ENCODE measurements at places on chromosomes 4 and X.
A peak's percentile ranks its signal among the peaks of the same experiment; 100 is the strongest.

- peak; percentile 2 for DNase-seq
Measured at GRCh38 chrX:135170877-135171519, at the start of gene CT55. Gene CT55, minus strand, starts transcription at chrX:135171398. Its CDS starts 227 bp downstream, at chrX:135171171.

- no peak for DNase-seq
Measured at GRCh38 chr4:102316585-102316984, 28.7 kb downstream of the SLC39A8 start.

GRCh38 chr4:94852616-94853015 lies 94.9 kb downstream of the BMPR1B start:
- DNase-seq, result no peak

- DNase-seq, result no peak
Measured at GRCh38 chrX:15645266-15645665, 19.3 kb downstream of the CLTRN start.

GRCh38 chr4:100493756-100494155 lies 24.1 kb downstream of the EMCN start:
- DNase-seq, result no peak

- no peak for DNase-seq
Measured at GRCh38 chr4:185023471-185023870, 5.2 kb downstream of the HELT start.

- DNase-seq, result peak; percentile 54
Measured at GRCh38 chr4:139655116-139655515, 10.5 kb upstream of the MGST2 start.

DNA sequence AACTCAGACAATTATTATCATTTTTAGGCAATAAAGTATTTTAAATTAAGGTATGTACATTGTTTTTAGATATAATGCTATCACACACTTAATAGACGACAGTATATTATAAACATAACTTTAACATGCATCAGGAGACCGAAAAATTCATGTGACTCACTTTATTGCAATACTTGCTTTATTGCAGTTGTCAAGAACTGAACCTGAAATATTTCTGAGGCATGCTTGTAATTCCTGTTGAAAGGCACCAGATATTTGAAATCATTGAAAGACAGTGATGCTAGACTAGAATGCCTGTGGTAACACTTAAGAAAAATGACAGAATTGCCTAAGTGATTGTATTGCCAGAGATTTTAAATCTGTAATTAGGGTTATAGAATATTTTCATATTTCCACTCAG lies 175.6 kb upstream of the MAGEB2 start:
- no peak for DNase-seq

DNA sequence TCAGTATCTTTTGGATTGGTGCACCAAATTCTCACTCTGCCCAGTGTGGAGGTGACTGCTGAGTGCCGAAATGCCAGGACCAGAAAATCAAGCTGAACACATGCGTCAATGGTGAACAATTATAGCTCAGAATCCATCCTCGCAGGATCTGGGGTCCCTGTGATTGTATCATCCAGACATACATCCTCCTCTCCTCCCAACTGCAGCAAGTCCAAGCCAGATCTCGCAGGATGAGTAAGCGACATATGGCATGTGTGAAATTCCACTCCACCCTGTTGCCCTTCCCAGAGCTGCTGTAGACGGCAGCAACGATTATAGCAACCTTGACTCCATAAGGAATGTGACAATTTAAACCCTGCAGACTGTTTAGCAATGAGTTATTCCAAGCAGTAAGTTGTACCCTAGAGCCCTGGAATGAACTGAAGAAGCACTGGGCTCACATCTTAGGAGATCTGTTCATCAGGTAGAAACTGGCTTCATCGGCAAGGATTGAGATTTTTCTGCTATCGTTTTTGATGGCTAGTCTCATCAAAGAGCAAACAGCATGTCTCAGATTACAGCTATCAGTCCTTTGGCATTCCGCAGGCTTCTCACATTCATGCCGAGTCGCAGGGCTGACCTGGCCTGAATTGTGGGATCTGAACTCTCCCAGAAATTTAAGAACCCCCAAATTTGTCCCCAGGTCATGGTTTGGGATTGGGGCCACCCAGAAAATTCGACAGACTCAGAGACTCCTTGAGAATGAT lies 35.5 kb upstream of the SORBS2 start:
- DNase-seq, result peak; percentile 31

GRCh38 chrX:97326456-97326855 lies 442.7 kb downstream of the RPA4 start:
- DNase-seq, result no peak

DNA sequence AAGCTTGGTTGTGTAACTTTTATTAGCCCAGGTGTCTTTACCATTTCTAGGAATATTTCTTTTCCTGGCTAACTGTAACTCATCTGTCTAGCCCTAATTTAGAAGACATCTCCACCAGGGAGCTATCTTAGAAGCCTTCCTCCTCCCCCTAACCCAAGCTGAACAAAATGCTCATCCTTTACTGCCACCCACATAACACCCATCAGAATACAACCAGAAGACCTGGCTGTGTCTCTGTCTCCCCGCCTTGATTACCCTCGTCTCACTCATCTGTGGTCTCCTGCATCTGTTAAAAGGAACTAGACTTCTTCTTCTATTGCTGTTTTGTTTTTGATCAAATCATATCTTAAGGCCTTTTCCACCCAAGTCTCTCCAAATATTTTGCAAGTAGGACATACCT lies 4.8 kb upstream of the TMEM154 start:
- no peak for DNase-seq

GRCh38 chr4:127181001-127181400 lies 451.8 kb upstream of the INTU start:
- DNase-seq, result no peak

DNA sequence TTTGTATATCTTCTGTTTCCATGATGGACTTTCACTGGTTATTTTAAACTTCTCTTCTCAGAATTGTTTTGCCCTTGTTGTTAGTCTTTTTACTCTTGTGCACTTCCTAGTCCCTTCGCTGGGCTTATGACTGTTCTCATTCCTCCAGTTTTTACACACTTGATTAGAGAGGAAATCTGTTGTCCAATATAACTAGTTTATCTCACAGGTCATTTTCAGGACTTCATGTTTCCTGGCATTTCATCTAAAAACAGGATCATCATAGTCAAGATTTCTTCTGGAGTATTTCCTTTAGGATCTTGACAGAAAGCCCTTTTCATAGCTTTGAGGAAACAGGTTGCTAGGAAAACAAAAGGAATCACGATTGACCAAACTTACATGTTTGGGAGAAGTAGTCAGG lies 3.0 kb downstream of the FNIP2 start:
- no peak for DNase-seq

DNA sequence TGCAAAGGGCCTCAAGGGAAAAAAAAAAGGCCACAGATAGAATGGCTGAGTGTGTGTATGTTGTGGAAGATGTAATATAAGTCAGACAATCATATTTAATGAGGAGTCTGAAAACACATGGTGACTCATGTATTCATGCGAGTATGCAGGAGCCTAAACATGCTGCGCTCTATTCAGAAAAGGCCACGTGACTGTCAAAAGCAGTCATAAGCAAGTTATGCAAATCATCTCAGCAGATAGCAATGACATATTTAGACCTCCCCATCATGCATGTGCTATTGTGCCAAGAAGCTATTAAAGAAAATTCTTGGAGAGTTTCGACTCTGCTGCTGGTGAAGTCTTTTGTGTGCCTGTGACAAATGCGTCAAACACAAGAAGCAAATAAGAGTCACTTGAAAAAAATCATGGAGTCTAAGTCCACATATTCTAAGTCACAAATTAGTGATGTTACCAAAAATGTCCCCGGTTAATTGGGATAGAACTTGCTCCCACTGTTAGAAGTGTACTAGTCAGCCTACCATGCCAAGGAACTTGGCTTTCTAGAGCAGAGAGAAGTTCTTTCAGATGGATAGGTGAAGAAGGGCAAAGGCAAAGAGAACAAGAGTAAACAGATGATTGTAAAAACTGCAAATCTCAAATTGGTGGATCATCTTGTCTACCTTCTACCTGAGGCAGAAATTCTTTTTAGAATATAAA lies 5.0 kb downstream of the LNX1 start:
- no peak for DNase-seq

DNA sequence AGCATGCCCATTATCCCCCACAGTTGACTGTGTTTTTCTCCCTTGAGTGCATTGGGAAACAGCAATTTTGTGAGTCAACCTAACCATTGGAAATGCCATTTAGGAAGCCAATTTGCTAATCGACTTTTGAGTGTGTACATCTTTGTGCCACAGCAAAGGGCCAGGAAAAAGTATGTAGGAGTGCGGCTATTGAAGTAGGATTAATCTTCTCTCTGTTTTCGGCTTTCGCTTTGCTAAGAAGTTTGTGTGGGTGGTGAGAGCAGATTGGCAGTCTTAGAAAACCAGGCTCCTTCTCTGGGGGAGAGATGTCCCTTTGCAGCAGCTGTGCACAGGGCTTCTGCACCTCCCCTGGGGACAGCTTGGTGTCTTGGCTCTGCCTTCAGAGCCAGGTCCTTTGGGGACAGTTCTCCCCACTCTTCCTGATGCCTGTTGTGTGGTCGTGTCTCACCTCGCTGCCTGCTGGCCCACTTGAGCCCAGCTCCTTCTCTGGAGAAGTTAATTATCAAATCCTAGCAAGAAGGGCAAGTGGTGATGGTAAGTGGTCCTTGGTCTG lies 74.5 kb downstream of the GEMIN8 start:
- no peak for DNase-seq

DNA sequence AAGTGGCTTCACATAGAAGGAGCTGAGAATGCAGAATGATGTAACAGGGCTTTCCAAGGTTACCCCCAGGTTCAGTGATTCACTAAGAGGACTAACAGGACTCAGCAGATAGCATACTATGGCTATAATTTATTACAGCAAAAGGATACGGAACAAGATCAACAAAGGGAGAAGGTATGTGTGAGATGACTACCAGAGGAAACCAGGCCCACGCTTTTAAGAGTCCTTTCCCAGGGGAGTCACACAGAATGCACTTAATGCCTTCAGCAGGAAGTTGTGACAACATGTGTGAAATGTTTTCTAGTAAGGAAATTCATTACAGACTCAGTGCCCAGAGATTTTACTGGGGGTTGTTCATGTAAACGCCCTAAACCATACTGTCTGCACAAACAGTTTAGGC lies 373.6 kb upstream of the MAGEB2 start:
- peak; percentile 1 for DNase-seq

GRCh38 chrX:138886769-138887168 lies 175.3 kb upstream of the FGF13 start:
- no peak for DNase-seq

GRCh38 chr4:40199179-40199670 lies 2.4 kb downstream of the RHOH start:
- no peak for DNase-seq

DNA sequence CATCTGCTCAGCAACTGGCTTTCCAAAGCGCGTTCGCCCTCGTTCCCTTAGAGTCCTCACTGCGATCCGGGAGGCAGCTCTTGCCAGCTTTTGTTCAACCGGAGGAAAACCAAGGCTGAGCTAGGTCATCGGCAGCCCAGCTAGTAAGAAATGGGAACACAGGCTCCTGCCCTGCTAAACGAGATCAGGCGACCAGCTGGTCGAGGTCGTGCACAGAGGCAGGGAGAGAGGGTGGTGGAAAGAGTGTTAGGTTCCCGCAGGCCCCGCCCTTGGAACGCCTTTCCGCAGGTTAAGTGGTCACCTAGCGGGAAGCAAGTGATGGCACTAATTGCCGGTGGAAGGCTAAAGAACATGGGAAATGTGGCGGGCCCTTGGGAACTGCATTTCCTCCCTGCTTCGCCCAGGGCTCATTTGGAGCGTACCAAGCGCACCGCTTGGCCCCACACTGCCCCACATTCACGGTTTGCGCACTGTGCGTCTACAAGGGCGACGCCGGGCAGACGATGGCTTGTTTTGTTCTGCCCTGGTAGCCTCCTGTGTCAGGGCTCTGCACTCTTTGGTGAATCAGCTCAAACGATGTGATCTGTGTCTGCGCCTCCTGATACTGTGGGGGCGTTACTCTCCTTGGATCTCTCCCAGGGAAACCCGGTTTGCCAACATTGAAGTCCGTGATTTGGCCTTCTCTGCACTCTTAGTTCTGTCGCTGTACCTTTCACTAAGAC lies 7.2 kb upstream of the PRDM8 start:
- no peak for DNase-seq

- DNase-seq, result no peak
Measured at GRCh38 chr4:159062381-159062780, 40.5 kb upstream of the RAPGEF2 start.

GRCh38 chr4:158243071-158243470 lies 32.8 kb downstream of the TMEM144 start:
- no peak for DNase-seq

DNA sequence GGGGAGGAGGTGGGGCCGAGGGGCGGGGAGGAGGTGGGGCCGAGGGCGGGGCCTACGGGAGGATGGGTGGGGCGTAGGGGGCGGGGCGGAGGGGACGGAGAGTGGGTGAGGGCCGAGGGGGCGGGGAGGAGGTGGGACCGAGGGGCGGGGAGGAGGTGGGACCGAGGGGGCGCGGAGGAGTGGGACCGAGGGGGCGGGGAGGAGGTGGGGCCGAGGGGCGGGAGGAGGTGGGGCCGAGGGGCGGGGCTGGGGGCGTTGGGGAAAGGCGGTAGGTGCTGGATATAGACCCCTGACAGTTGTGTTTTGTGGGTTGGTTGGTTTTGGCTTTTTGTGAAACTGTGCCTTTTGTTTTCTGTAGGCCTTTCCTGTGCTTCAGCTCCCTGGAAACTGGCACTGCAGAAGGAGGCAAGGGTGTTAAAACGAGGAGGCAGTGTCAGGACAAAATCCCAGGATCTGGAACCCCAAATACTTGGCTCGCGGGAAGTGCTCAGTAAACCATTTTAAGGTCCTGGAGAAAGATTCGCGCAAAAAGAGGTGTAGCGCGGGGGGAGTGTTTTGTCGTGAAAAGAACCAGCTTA lies 580 bp upstream of the MMGT1 start:
- DNase-seq, result peak; percentile 1

GRCh38 chrX:118554511-118554910 lies 58.9 kb downstream of the DOCK11 start:
- DNase-seq, result no peak

DNA sequence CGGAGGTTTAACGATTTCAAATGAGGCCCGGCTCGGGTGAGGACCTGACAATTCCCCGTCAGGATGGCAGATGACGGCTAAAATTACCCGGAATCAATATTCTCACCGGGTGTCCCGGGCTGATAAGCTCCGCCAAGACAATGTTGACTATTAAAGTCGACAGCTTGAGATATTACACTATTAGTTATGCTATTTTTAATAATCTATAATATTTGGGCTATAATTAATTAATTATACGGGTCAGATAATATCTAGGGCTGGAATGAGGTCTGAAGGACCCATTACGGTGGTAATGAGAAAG lies 9.4 kb upstream of the NKX1-1 start:
- no peak for DNase-seq

DNA sequence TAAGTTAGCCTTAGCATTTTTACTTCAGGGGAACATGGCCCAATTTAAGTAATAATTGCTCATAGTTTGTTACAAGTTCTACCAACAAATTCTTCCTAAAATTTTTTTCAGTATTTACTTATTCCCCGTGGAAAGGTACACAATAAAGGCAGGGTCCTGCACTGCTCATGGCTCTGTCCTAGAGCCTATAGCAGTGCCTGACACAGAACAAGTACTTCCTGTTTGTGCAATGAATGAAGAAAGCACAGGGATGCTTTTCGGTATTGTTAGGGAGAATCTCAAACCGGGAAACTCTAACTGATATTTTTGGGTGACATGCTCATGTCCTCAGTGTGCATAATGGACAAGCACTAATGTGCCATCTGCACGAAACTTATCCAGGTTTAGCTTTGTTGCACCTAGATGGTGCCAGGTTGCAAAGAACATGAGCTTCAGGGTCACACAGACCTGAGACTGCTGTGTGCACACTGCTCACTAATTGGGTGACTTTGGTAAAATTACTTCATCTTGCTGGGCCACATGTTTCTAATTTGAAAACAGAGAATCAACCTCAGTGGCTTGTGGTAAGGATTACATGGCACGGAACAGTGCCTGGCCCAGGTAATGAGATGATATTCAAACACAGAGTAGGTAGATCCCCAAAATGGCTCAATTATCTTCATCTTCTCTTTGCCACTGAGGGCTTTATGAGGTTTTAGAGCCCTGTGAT lies 175.8 kb upstream of the NPY2R start:
- no peak for DNase-seq

Measured in SK-N-DZ (cell line).